Activated CD4-positive, alpha-beta T cell treated with anti-CD3 and anti-CD28 coated beads for 36 hours (primary cell): ENCODE measurements at places on chromosomes 13 and 19. TPM values are rescaled to one million over a fixed set of nuclear protein-coding genes. Genes with fewer than 3 reads are reported as not detected.
A peak's percentile ranks its signal among the peaks of the same experiment; 100 is the strongest.

DNA sequence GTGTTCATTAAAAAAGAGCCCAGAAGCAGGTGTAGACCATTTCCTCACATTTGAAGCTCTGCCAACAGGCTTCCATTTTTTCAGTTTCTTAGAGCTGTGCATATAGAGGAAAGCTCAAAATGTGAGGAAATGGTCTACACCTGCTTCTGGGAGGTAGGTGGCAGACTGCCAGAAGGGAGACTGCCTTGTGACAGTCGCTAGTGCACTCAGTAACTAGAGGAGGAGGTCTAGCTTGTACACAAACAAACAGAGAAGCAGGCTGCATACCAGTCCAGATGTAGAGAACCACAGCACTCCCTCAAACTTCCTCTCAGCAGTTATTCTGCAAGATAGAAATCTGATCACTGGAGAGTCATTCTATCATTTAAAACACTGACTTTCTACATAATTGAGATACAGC is 800.2 kb downstream of the EFNB2 start:
- no peak overlapping the region for H3K4me3 ChIP-seq
- no peak for DNase-seq
- H3K4me1 ChIP-seq = no peaks in the 10 kb centered on the region
- peaks cover 2% of the 10 kb centered on the region for H3K27me3 ChIP-seq
- no peaks in the 10 kb centered on the region for H3K36me3 ChIP-seq

DNA sequence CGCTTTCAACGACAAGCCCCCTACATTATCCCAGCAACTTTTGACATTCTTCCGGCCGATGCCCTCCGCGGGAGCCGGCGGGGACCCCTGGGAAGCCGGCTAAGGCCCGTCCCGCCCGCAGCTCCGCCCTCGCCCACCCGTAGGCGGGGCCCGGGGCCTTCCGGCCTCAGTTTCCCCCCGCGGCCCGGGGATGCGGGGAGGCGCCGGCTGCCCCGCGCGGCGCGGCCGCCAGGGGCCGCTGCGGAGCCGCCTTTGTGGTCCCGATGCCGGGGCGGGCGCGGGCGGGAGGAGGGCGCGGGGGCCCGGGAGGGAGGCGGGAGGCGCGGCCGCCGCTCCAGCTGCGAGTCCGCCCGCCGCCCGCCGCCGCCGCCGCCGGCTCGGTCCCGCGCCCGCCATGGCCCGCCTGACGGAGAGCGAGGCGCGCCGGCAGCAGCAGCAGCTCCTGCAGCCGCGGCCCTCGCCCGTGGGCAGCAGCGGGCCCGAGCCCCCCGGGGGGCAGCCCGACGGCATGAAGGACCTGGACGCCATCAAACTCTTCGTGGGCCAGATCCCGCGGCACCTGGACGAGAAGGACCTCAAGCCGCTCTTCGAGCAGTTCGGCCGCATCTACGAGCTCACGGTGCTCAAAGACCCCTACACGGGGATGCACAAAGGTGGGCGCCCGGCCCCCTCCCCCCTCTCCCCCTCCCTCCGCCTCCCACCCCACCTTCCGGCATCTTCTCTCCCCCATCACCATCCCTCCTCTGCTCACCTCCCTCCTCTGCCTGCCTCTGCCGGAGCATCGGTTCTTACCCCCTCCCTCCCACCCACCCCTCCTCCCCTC is at the start of gene CELF5:
Gene CELF5 (plus strand): TSS at position 316 of the 823 bp plus-strand sequence. CDS start 79 bp downstream, at position 395.
- H3K36me3 ChIP-seq = no peaks in the 10 kb centered on the region
- no peaks in the 10 kb centered on the region for H3K4me1 ChIP-seq
- DNase-seq = peak; percentile 77

The B3GLCT gene
- total RNA-seq = 2.4 TPM

DNA sequence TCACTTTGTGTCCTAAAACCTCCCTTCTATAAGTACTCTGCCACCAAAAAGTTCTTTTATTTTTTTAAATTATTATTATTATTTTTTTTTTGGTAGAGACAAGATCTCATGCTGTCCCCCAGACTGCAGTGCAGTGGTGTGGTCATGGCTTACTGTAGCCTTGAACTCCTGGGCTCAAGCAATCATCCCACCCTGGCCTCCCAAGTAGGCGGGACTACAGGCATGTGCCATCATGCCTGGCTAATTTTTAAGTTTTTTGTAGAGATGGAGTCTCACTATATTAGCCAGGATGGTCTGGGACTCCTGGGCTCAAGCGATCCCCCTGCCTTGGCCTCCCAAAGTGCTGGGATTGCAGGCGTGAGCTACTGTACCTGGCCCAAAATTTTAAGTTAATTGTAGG is 29.1 kb upstream of the GPI start:
- no peak overlapping the region for H3K4me3 ChIP-seq
- peaks cover 26% of the 10 kb centered on the region for H3K36me3 ChIP-seq
- H3K4me1 ChIP-seq = peaks cover 13% of the 10 kb centered on the region
- H3K27ac ChIP-seq = no peak overlapping the region
- H3K27me3 ChIP-seq = no peaks in the 10 kb centered on the region

- H3K4me3 ChIP-seq = no peak overlapping the region
- no peaks in the 10 kb centered on the region for H3K4me1 ChIP-seq
- no peak for DNase-seq
- H3K27ac ChIP-seq = no peak overlapping the region
- no peaks in the 10 kb centered on the region for H3K27me3 ChIP-seq
These were observed 25.9 kb downstream of the SPRY2 start for GRCh38 chr13:80314711-80315653.

The C13orf42 gene
- total RNA-seq = not detected

GRCh38 chr13:90830782-90831181 is 516.7 kb upstream of the MIR17HG start:
- no peak for DNase-seq
- H3K4me1 ChIP-seq = no peaks in the 10 kb centered on the region
- H3K27me3 ChIP-seq = no peaks in the 10 kb centered on the region
- H3K36me3 ChIP-seq = no peaks in the 10 kb centered on the region

DNA sequence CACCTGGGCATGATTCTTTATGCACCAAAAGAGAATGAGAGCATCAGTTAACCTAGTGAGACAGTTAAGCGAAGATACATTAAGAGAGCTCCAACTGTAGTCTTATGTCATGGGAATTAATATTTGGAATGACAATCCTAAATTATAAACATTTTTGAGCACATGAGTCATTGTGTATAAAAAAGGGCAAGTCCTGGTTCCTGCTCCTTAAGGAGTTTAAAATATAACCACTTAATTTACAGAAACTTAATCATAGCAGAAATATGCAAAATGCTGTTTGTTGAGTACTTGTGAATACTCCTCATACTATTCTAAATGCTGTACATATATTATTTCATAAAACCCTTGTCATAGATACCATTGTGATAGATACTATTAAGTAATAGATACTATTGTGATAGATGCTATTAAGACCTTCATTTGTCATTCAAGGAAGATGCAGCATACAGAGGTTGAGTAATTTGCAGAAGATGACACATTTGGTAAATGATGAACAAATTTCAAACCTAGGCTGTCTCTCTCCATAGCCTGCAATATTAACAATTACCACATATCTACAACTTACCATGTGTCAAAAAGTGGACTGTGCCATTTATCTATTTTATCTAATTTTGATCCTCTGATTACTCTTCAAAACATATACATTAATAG is 301.0 kb downstream of the TBC1D4 start:
- H3K36me3 ChIP-seq = peaks cover 3% of the 10 kb centered on the region
- H3K4me1 ChIP-seq = no peaks in the 10 kb centered on the region
- H3K27ac ChIP-seq = no peak overlapping the region

DNA sequence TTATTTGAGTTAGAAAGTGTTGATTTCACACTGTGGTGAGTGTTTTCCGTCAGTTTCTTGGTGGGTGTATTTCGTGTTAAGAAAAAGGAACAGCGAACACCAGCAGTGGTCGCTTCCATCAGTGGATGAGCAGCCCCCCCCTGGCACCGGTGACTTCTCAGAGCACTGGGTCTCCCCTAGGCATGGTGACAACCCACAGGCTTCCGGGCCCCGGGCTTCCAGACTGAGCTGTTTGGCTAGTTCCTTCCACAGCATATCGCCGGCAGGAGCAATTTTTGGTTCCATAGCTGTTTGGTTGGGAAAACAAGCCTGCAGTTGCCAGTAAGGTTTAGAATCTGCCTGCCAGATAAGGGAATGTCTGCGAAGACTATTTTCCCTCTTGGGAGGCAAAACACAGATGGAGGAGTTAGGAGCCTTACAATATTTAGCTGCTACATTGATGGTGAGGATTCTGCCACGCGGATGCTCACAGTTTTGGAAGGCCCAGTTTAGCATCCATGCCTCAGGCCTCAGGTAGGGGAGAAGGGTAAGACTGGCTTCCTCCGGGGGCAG is 18.7 kb upstream of the ZNF536 start:
- H3K4me1 ChIP-seq = no peaks in the 10 kb centered on the region
- H3K27me3 ChIP-seq = peaks cover 6% of the 10 kb centered on the region
- DNase-seq = no peak
- no peak overlapping the region for H3K4me3 ChIP-seq
- no peaks in the 10 kb centered on the region for H3K36me3 ChIP-seq
- no peak overlapping the region for H3K27ac ChIP-seq

DNA sequence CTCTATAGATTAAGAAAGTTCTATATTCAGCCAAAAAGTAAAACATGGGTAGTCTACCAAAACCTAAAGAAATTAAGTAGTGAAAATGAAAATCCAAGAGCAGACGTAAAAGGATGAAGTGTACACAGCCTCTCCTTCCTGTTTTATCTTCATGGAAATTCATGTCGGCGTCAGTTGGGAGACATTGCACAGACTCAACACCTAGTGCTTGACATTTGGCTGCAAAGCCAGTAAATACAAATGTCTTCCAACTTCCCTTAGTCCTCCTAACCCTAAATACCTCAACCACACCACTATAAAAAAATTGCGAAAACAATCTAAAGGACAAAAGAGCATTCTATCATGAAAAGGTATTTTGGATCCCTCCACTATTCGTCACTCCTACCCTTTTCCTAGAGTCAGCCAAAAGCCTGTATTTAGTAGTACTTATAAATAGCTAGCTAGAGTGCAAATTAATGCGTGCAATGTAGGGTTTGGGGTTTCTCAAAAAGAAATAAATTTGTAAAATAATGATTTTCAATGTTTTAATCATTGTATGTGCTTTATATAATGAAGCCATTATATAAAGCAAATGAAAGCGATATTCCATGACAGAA is 56.4 kb upstream of the TRPC4 start:
- H3K27ac ChIP-seq = no peak overlapping the region
- H3K4me1 ChIP-seq = no peaks in the 10 kb centered on the region
- H3K27me3 ChIP-seq = no peaks in the 10 kb centered on the region
- no peak overlapping the region for H3K4me3 ChIP-seq
- no peaks in the 10 kb centered on the region for H3K36me3 ChIP-seq
- no peak for DNase-seq

The FAM83E gene
- total RNA-seq = 1.5 TPM

GRCh38 chr19:48656840-48657474 is 11.0 kb upstream of the CA11 start:
- H3K4me3 ChIP-seq = no peak overlapping the region
- H3K4me1 ChIP-seq = peaks cover 14% of the 10 kb centered on the region
- H3K27me3 ChIP-seq = no peaks in the 10 kb centered on the region
- no peak overlapping the region for H3K27ac ChIP-seq
- no peak for DNase-seq
